ENCODE measurements at places on chromosomes 3 and 15.

DNA sequence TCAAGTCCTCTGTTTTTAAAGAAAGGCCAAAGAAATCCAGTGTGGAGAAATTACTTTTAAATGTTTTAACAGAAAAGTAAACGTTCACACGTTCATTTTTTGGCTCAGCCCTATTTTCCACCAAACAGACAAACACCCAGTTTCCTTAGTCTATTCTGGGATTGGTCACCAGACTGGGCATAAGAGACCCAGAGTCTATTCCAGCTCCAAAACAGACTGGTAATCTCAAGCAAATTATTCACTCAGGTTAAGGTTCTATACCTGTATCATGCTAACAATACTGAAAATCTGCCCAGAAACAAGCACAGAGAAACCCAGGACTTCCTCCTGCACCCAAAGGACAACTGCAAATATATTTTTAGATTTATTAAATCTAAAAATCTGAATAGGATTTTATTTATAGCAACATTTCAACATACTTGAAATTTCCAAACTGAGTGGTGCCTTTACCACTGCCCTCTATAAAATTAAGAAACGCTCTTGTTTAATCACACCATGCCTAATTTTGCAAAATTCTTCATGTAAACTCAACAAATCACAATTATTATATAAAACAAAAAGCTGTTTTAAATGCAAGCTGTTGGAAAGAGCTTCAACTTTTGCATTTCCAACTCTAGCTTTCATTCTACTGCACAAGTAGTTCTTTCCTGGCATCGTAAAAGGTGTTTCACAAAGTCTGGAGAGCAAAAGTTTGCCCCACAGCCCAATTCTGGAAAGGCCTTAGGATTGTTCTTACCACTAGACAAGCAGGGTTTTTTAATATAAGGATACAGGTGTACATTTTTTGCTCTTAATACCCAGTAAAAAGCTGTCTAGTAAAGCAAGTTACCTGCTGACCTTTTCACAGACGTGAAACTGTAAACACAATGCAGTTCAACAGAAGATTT is 18.7 kb downstream of the ZNF148 start:
- no peak for DNase-seq

GRCh38 chr3:20077068-20077467 is 36.8 kb downstream of the KAT2B start:
- DNase-seq = no peak

DNA sequence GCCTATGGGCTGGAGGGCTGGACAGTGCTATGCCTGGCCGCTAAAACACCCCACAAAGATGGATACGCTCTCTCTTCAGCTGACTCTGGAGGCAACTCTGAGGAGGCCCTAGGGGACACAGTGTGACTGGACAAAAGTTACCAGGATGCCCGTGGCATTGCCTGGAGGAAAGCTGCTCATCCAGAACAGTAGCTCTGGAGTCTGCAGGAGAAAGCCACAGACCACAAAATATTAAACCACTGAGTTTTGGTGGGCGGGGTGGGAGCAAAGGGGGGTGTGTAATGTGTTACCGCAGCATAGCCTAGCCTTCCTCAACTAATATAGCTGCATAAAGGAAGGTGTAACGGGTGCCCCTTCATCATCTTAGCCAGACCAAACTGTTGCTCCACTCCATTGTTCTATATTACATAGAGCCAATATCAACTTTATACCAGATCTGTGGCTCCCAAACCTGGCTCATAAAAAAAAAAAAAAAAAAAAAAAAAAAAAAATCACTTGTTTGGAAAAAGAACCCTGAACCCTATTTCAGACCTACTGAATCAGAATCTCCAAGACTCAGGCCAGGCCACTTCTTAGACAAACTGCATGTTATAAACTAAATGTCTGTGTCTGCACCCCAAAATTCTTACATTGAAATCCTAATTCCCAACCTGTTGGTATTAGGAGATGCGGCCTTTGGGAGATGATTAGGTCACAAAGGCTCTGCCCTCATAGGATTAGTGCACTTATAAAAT is 132.6 kb downstream of the TNIK start:
- DNase-seq = no peak

DNA sequence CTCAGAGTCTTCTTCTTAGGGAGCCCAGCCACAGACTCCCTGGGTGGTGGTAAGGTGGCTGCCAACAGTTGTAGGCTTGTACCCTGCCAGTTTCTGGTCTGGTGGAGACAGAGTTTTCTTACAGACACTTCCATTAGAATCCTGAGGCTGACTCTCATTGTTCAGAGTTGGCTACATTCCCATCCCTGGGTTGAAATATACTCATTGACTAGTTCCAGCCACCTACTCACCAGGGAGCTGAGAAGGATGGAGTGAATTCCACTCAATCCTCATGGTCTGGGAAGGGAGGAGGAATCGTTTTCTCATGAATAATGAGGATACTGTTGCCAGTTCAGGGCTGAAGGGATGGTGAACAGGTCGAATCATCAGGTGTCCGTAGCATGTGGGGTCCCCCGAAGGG is 226.5 kb upstream of the PROK2 start:
- DNase-seq = no peak

- DNase-seq = no peak
These were observed 37.4 kb downstream of the FRMD5 start for GRCh38 chr15:44157679-44158078.

- no peak for DNase-seq
These were observed 28.6 kb downstream of the MEGF11 start for GRCh38 chr15:66224946-66225345.

GRCh38 chr3:143234526-143234925 is 115.0 kb downstream of the CHST2 start:
- DNase-seq = no peak

DNA sequence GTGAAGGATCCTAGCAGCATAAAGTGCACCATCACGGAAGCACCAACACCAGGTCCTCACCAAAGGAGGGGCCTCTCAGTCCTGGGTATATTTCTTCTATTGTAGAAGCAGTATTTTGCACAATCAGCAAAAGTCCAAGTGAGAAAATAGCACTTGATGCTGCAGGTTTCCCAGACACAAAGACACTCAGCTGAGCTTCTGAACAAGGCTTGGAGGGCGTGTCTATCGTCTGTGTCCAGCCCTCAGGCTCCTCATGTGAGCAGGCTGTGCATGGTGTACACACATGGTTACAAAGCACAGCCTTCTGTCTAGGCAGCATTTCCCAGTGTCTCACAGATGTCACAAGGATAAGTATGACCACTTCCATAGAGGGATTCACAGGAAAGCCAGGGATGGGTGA is 98.3 kb upstream of the SPATA12 start:
- DNase-seq = no peak

GRCh38 chr15:59369597-59369996 is 3.1 kb downstream of the MYO1E start:
- no peak for DNase-seq

DNA sequence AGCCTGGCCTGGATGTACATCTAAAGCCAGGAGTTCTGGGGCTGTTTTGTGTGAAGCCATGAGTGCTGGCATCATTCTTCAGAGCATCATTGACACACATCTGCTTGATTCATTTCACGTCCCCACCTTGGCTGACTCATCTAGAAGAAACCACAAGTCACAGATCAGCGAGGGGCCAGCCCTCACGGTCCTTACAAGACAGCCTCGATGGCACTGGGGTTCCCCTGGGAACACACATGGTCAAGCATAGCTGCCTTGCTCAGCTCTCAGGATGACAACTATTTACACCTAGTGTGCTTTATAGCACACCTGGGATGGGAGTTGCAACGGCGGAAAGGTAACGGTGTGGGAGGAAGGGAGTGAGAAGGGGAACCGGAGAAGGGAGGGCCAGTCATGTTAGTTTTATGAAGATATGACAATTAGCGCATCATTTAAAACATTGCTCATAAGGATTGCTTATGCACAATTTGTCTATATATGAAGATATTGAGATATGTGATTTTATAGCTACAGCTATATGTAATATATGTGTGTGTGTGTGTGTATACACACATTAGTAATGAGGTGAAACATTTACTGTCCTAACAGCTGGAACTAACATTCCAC is 227.1 kb downstream of the RPLP1 start:
- no peak for DNase-seq

DNA sequence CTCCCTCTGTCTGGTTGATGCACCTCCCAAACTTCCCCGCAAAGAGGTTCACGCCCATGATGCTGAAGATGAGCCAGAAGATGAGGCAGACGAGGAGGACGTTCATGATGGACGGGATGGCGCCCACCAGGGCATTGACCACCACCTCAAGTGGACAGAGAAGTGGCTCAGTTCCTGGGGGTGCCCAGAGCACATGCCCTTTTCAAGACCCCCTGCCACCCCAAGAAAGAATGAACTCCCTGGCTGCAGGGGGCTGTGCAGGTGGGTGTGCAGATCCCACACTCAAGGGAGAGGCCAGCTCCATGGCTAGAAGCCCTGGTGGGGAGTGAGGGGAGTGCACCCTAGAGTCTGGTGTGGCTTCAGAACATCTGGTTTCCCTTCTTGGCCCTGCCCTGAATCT is 64.1 kb downstream of the EXOG start:
- DNase-seq = no peak

GRCh38 chr3:34212656-34213055 is 414.2 kb downstream of the PDCD6IP start:
- no peak for DNase-seq

All from NCI-H526 treated with DMSO at 0.1 percent for 48 hours (cell line).